ENCODE measurements at places on chromosomes 11 and 22. TPM values are rescaled to one million over a fixed set of nuclear protein-coding genes. Genes with fewer than 3 reads are reported as not detected.

The SERPIND1 gene
- not detected for total RNA-seq

The GSTT2B gene
- not detected for total RNA-seq

The ARSA gene
- total RNA-seq = 82.0 TPM

The TYR gene
- total RNA-seq = not detected

The CSRP3 gene
- not detected for total RNA-seq

The OR2D2 gene
- total RNA-seq = not detected

The CBL gene
- total RNA-seq = 35.2 TPM

GRCh38 chr11:12090061-12090591 is 20.3 kb upstream of the MICAL2 start:
- H3K4me1 ChIP-seq = peaks cover 7% of the 10 kb centered on the region
- peak; percentile 9 for DNase-seq
- H3K4me3 ChIP-seq = no peak overlapping the region

DNA sequence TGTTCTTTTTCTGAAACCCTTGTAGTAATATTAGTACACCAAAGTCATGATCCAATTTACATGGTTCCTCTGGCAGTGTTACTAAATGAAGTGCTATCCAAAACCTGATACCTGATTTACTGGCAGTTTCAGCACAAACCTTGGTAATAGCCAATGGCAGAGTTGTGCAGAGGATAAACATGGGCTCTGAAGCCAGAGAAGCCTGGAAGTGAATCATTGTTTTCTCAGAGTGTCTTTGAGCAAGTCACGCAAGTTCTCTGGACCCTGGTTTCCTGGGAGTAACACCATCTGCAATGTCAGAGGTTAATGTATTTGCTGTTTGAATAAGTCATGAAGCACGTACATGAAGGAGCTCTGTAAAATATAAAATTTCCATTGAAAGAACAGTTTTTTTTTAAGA is 222.3 kb upstream of the NARS2 start:
- no peak for DNase-seq
- no peaks in the 10 kb centered on the region for H3K27me3 ChIP-seq
- no peaks in the 10 kb centered on the region for H3K36me3 ChIP-seq
- H3K27ac ChIP-seq = no peak overlapping the region
- no peaks in the 10 kb centered on the region for H3K4me1 ChIP-seq

DNA sequence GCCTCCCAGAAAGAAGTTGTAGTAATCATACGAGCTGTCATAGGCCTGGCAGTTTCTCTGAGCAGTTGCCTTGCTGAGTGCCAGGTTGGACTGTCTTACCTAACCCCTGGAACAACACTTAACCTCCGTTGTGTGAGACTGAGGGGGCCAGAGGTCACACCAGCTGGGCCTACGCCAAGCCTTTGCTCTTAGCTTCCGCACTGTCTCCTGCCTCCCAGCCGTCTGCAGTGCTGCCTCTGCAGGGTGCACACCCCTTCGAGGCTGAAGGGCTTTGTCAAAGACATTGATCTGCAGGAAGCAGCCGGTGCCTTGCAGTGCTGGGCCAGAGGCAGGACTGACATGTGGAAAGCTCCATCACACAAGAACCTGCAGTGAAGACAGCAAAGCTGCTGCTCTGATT is 16.7 kb downstream of the TAB1 start:
- H3K27me3 ChIP-seq = no peaks in the 10 kb centered on the region
- peaks cover 60% of the 10 kb centered on the region for H3K36me3 ChIP-seq
- peaks cover 8% of the 10 kb centered on the region for H3K4me1 ChIP-seq
- H3K27ac ChIP-seq = no peak overlapping the region

GRCh38 chr11:31825838-31826484 is 14.8 kb upstream of the PAX6 start:
- H3K27ac ChIP-seq = no peak overlapping the region
- peaks cover 10% of the 10 kb centered on the region for H3K4me1 ChIP-seq
- no peak overlapping the region for H3K4me3 ChIP-seq
- no peak for DNase-seq

DNA sequence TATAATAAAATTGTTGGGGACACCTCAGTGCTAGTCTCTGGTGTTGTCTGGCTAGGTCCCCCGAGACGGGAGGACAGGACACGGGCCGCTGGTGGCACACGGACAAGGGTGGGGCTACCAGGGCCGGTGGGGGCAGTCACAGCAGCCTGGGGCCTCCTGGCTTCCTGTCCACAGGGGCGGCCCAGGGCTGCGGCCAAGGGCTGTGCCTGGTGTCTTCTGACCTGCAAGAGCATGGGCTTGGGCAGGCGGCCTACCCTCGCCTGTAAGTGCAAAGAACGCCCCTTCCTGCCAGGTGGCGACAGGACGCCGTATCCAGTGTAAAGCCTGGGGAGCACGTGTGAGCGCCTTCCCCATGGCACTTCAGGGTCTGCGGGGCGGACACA is 3.6 kb downstream of the LRFN4 start:
- no peak overlapping the region for H3K4me3 ChIP-seq
- DNase-seq = no peak
- no peaks in the 10 kb centered on the region for H3K36me3 ChIP-seq
- H3K4me1 ChIP-seq = peaks cover 10% of the 10 kb centered on the region

DNA sequence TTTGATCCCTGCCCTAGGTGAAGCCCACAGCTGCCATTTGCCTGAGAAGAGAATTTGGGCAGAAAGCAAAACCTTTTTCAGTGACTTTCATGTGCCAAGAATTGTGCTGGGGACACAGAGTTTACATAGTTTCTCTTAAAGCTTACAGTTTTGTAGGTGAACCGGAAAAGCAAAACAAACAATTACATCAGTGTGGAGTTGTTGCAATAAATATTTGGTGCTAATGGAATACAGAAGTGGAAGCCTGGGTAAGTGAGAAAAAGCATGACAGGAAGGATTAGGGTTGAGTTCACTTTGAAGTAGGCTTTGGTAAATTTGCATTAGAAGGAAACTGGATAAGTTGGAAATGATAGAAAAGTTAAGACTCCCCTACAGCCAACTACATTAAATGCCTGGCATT is 82.7 kb downstream of the RASSF10 start:
- no peak for DNase-seq
- no peaks in the 10 kb centered on the region for H3K4me1 ChIP-seq
- no peak overlapping the region for H3K4me3 ChIP-seq
- H3K36me3 ChIP-seq = no peaks in the 10 kb centered on the region
- H3K27me3 ChIP-seq = no peaks in the 10 kb centered on the region
- H3K27ac ChIP-seq = no peak overlapping the region

DNA sequence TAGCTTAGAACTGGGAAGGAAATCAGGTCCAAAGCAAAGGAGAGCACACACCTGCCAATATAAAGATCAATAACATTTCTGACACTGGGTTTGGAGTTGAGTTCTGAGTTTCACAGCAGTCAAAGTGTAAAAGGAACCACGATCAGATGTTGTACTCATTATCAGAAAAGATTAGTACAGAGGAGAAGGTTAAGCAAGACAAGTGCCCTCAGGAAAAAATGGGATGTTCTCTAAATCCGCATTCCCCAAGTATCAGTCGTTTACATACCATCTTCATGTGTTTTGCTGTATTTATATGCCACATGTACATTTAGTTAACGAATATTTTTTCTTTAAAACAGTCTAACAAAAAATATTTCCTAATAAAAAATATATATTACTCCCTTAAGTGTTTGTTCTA is 23.0 kb upstream of the RRAS2 start:
- H3K4me3 ChIP-seq = no peak overlapping the region
- DNase-seq = no peak
- no peak overlapping the region for H3K27ac ChIP-seq
- H3K36me3 ChIP-seq = no peaks in the 10 kb centered on the region
- no peaks in the 10 kb centered on the region for H3K27me3 ChIP-seq
- H3K4me1 ChIP-seq = peaks cover 14% of the 10 kb centered on the region

DNA sequence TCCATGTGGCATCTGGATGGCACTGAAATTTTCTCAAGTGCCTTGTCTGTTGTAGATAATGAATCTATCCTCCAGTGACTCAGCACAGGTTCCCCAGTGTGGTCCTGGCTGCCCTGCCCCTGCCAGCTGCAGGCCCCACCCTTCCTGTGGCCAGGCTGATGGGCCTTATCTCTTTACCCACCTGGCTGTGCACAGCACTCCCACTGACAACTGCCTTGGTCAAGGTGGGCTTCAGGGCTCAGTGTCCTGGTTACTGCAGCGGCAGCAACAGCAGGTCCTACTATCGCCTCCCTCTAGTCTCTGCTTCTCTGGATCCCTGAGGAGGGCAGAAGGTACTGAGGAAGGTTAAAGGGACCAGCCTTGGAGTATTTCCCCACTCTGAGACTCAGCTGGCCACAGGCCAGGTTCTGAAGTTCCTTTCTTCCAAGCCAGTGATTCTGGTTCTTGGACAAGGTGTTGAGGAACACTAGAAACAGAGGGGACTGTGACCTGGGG is 3.1 kb downstream of the HMBS start:
- H3K4me1 ChIP-seq = peaks cover 12% of the 10 kb centered on the region
- H3K4me3 ChIP-seq = no peak overlapping the region
- H3K27me3 ChIP-seq = no peaks in the 10 kb centered on the region
- DNase-seq = no peak

DNA sequence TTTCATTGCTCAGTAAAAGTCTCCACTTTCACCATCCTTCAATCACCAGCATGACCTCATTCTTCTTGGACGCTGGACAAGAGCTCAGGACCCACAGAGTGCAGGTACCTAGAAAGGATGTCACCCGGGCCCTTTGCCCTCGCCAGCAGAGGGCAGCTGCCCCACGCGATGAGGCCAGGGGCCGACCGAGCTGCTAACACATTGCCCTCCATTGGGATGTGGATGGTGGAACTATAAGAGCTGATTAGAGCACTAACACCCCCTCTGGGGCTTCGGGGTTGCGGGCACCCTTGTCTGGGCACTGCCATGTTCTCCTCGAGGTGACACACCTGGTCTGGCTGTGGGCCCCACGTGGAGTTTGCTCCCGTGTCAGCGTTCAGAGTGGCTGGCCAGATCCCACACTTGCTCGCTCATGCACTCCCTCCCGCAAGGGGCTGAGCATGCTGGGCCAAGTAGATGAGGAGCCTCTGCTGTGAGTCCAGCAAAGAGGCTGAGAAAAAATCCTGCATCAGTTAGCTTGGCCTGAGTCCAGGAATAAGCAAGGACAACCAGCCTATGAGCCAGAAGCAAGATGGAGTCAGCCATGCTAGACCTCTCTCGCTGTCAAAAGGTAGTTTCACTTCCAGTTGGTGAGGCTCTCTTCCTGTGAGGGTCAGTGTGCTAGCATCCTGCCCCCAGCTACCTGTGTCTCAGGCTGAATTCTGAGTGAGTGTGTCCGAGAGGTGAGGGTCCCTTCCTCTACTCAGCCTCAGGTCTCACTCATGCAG is 9.8 kb downstream of the KRTAP5-6 start:
- no peak overlapping the region for H3K4me3 ChIP-seq
- no peak for DNase-seq
- H3K4me1 ChIP-seq = peaks cover 32% of the 10 kb centered on the region
- H3K27ac ChIP-seq = no peak overlapping the region
- H3K27me3 ChIP-seq = peaks cover 5% of the 10 kb centered on the region
- no peaks in the 10 kb centered on the region for H3K36me3 ChIP-seq

GRCh38 chr11:14393889-14394288 is 34.9 kb upstream of the RRAS2 start:
- H3K36me3 ChIP-seq = no peaks in the 10 kb centered on the region
- H3K27ac ChIP-seq = no peak overlapping the region
- no peaks in the 10 kb centered on the region for H3K4me1 ChIP-seq

GRCh38 chr11:96238563-96239135 is 104.3 kb downstream of the MAML2 start:
- H3K4me1 ChIP-seq = peaks cover 20% of the 10 kb centered on the region
- no peaks in the 10 kb centered on the region for H3K27me3 ChIP-seq
- H3K36me3 ChIP-seq = no peaks in the 10 kb centered on the region
- H3K4me3 ChIP-seq = no peak overlapping the region
- H3K27ac ChIP-seq = no peak overlapping the region

DNA sequence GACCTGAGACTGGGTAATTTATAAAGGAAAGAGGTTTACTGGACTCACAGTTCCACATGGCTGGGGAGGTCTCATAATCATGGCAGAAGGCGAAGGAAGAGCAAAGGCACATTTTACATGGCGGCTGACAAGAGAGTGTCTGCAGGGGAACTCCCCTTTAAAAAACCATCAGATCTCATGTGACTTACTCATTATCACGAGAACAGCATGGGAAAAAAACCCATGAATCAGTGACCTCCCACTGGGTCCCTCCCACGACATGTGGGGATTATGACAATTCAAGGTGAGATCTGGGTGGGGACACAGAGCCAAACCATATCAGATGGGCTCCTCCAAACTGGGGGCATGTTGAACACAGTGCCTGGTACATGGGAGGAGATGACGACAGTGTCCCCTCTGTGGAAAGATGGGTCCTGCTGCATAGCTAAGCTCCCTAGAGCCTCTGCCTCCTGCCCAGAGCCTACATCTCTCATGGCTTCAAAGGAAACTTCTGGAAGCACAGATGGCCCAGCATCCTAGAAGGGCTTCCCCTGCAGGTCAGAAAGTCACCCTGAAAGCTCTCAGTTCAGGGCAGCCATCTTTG is 46.1 kb downstream of the MYEOV start:
- peaks cover 12% of the 10 kb centered on the region for H3K4me1 ChIP-seq
- no peaks in the 10 kb centered on the region for H3K27me3 ChIP-seq
- DNase-seq = no peak
- no peaks in the 10 kb centered on the region for H3K36me3 ChIP-seq
- H3K4me3 ChIP-seq = no peak overlapping the region

DNA sequence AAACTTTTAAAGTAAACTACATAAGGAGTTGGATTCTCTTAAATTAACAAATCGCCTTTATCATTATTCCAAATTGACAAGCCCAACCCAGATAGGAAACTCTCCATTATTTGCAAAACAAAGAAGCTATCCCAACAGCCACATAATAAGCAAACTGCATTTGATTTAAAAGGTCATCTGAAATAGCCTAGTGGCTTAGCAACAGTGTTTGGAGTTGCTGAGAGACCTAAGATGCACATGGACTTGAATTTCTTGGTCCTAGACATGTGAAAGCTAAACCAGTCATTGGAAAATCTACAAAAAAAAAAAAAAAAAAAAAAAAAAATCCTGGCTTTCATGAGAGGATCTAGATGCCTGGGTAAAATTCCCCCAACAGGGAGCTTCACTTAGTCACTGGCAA is 69.5 kb downstream of the PRCP start:
- no peaks in the 10 kb centered on the region for H3K4me1 ChIP-seq
- no peak for DNase-seq
- no peak overlapping the region for H3K27ac ChIP-seq
- no peaks in the 10 kb centered on the region for H3K27me3 ChIP-seq
- H3K36me3 ChIP-seq = peaks cover 14% of the 10 kb centered on the region
- no peak overlapping the region for H3K4me3 ChIP-seq

- H3K4me1 ChIP-seq = peaks cover 19% of the 10 kb centered on the region
- no peak overlapping the region for H3K27ac ChIP-seq
- no peaks in the 10 kb centered on the region for H3K36me3 ChIP-seq
- DNase-seq = no peak
- no peak overlapping the region for H3K4me3 ChIP-seq
These were observed 1.8 kb downstream of the TMEM86A start for GRCh38 chr11:18700375-18700774.
